Urinary bladder (tissue), 4 donors: ENCODE measurements at places on chromosomes 2 and 18. TPM values are rescaled to one million over a fixed set of nuclear protein-coding genes. Genes with fewer than 3 reads are reported as not detected.

DNA sequence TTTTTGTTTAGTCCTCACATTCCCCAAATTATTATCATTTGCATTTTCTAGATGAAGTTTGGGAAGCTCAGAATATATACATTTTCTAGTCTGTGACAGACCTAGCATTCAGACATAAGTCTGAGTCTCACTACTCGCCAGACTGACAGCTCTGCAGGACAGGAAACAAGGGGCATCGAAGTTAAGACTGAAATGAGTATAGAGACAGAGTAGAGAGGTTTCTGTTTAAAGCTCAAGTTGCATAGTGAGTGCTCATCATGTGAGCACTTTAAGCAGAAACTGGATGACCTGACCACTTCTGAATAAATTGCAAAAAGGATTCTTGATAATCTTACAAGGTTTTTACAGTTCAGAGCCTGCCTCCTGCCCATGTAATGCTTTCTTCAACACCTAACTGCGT lies 1.1 kb downstream of the HADHB start:
- DNase-seq: no peak

GRCh38 chr2:212427638-212428037 lies 111.0 kb downstream of the ERBB4 start:
- DNase-seq: no peak

DNA sequence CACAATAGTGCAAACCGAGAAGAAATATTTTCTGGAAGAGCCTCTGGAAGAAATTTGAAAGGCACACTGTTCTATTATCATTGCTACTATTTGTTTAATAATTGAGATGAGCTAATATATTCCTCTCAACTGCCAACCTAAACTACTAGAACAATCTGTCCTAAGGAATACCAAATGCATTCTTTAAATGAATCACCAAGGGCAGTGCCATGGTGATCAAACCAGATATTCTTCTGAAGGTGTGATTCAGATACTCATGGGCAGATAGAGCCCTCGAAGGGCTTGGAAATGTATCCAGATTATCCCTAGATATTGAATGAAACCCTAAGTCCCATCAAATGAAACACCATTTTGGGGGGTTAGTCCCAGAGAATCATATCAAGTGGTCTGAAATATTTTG lies 76.6 kb downstream of the FIGN start:
- no peak for DNase-seq

IL18R1 gene
- polyA plus RNA-seq: 3.3 TPM

C1QL2 gene
- 0.04 TPM for polyA plus RNA-seq
